ENCODE measurements at places on chromosomes 4 and X.

DNA sequence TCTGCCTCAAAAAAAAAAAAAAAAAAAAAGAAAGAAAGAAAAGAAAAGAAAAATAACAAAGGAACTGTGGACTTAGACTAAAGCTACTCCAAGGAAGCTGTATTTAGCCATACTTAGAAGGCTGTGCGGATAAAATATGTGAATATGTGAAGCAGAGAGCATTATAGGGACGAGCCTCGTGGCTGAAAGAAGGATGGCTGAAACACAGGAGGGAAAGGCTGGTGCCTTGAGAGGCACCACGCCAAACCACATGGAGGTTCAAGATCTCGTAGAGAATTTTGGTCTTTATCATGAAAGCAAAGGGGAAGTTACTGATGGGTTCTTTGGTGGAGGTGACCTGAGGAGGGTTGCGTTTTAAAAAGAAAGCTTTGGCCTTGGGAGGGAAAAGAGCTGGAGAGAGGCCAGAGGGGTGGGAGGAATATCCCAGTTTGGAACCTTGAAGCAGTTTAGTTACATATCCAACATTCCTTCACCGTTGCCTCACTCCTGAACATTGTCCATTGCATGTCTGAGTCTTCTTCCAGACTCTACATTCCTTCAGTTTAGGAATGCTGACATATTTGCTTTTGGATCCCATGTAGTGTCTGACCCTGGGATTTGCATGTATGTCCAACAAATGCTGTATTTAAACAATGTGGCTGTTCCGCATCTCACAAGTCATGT is 82.5 kb downstream of the CPE start:
- no peak for DNase-seq

GRCh38 chr4:152992027-152992426 is 55.9 kb downstream of the FHDC1 start:
- no peak for DNase-seq

GRCh38 chr4:7867701-7868435 is 71.8 kb downstream of the AFAP1 start:
- no peak for DNase-seq

DNA sequence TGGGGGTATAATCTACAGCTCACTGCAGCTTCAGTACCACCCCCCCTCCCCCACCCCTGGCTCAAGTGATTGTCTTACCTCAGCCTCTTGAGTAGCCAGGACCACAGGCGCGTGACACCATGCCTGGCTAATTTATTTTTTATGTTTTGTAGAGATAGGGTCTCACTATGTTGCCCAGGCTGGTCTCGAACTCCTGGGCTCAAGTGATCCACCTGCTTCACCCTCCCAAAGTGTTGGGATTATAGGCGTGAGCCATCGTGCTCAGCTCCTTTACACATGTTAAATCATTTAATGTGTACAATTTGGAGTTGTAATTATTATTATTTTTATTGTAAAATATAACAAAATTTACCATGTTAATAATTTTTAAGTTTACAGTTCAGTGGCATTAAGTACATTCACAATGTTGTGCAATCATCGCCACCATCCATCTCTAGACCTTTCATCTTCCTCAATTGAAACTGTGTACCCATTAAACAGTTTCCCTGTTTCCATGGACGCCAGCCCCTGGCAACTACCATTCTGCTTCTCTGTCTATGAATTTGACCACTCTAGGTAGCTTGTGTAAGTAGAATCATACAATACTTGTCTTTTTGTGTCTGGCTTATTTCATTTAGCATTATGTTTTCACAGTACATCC is 6.1 kb downstream of the SLAIN2 start:
- DNase-seq = no peak

GRCh38 chrX:67523932-67524331 is 19.9 kb upstream of the AR start:
- no peak for DNase-seq

DNA sequence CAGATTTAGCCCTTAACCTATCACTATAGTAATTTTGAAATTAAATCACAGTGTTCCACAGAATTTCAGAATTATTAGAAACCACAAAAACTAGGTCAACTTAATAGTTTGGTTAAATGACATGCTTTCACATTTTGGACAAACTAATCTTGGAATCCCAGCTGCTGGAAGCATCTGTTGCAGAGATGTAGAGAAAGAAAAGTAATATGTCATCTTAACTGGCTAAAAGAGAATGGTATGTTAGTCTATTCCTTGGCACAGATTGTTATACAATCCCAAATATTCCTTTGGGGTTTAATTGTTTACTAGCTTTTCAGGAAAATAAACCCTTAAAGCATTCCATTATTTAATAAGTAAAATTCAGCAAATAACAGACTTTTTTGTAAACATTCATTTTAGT is 519.9 kb downstream of the IL15 start:
- DNase-seq = no peak

DNA sequence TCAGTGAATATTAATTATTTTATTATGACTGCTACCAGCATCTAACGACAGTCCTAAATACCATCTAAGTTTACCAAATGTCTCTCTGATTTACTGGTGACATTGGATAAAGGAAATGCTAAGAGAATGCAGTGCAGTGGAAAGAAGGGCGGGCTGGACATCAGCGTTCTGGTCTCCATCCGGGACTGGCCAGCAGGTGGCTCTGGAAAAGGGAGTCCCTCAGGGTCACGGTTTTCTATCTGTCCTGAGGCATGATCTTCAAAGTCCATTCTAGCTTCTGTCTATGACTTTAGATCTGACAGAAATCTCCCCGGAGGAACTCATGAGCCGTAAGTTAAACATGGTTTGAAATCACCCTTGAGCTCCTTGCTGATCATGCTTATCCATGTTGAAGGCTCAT is 3.3 kb downstream of the TRIM2 start:
- DNase-seq = no peak
